ENCODE measurements at places on chromosomes 1 and 21.
A peak's percentile ranks its signal among the peaks of the same experiment; 100 is the strongest.

DNA sequence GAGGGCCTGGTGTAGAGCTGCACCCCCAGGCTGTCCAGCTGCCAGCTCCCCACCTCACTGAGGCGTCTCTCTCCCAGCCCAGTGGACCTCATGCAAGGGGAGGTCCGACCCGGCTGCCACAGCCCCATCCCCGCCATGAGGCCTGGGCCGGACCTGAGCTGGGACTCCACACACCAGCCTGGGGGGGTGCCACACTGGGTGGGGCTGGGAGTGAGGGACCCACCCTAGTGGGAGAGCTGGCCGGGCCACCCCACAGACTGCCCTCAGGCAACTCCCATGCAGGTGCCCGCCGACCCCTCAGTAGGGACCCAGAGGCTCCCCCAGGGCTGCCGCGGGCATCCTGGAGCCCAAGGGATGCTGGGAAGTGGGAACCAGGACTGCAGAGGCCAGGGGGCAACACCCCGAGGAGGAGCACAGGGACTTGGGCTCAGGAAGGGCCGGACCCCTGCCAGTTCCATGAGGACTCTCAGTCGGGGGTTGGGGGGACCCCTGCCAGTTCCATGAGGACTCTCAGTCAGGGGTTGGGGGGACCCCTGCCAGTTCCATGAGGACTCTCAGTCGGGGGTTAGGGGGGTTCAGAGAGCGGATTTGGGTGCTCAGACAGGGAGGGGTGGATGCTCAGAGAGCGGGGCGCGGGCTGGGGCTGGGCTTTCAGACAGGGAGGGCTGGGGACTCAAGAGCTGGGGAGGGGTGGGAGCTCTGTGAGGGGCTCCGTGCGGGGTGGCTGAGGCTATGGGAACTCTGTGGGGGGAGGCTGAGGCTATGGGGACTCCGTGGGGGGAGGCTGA lies 1.2 kb upstream of the RNF223 start:
- DNase-seq, result no peak

DNA sequence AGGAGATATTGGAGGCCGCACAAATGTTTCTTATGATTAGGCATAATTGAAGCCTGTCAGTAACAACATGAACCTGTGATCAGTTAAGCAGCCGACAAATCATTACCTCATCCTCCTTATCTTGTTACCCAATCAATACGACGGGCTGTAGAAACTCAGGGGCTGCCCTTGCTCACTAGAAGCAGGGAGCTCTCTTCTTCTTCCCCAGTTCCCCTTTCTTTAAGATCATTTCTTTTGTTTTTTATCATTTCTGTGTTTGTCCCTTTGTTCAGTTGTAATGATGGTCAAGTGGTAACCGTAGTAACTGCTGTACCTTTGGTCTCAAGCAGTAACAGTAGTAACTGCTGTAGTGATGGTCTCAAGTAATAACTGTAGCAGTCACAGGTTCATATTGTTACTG lies 13.8 kb upstream of the FCGR2A start:
- no peak for DNase-seq

DNA sequence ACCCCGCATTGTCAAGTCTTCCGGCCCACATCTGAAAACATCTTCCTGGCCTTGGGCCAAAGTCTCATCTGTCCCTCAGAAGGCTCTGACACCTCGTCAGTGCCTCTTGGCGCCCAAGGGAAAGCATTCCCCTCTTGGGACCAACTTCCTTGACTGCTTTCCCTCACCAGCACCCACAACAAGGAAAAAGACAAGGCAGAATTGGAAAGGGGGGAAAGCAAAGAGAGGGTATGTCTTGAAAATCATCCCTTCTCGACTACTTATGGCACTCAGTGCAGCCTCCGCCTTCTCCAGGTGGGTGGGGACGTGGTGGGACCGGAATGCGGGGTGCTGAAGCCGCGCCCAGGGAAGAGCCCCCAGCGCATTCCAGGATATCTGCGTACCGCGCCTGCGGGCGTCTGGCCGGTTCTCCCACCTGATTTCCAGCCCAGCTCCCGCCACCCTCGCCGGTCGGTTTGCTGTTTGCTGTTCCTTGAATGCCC lies 554 bp upstream of the SLC39A1 start:
- DNase-seq, result no peak

- peak; percentile 3 for DNase-seq
Measured at GRCh38 chr21:32147041-32147440, 131.8 kb downstream of the MIS18A start.

- DNase-seq, result no peak
Measured at GRCh38 chr1:16078925-16079656, 5.6 kb upstream of the FAM131C start.

Measured in retinal pigment epithelial cell (primary cell).